Large intestine (tissue), 12 donors: ENCODE measurements at places on chromosomes 6 and 20.

DNA sequence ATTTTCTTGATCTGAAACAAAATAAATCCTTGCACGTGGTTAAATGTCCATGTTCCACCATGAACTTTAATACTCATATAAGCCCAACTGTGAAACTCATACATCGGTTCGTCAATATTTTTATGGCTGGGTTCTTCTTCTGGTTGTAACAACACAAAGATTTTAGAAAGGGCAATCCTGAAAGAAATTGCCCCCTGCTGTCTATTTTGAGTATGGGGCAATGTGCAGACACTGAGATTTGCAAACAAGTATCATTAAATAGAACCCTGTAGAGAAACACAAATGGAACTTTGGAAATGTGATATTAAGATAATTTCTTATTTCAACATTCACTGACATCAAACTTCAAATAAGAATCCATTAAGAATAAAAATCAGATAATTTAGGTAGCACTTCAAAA lies 80.2 kb upstream of the PHACTR1 start:
- no peaks in the 10 kb centered on the region for H3K4me1 ChIP-seq
- no peaks in the 10 kb centered on the region for H3K36me3 ChIP-seq
- H3K27me3 ChIP-seq = peaks cover 3% of the 10 kb centered on the region
- H3K4me3 ChIP-seq = no peak overlapping the region

DNA sequence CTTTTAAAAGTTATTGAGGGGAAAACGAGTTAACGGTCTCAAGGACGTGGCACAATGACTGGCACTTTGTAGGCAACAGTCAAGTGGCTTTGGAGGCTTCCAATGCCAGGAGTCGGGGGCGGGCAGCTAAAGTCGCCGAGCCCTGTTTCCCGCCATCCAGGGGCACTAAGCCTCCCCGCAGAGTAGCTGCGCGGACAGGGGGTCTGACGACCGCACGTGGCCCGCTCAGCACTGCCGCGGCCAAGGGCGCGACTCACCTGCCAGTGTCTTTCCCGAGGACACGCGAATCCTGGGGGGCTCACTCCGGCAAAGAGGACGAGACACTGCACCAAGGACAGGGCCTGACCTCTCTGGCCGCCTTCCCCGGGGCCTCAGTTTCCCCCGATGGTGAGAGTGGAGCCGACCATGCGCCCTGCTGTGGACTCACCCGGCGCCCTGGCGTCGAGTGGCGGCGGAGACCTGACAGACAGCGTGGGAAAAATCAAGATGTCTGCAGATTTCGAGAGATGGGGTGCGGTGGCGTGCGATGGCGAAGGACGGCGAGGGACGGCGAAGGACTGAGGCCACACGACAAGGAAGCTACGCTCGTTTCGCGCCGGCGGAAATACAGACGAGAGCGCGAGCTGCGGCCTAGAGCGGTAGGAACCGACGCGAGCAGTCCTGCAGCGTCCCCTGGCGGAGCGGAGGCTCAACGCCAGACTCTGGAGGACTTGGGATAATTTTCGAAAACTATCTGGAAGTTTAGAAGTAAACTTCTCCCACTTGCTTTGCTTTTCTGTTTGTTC lies at the start of gene SNHG17:
Gene SNHG17 (minus strand): TSS at position 559 of the 785 bp plus-strand sequence.
- peaks cover 3% of the 10 kb centered on the region for H3K4me1 ChIP-seq
- H3K36me3 ChIP-seq = peaks cover 38% of the 10 kb centered on the region
- H3K27me3 ChIP-seq = no peaks in the 10 kb centered on the region
- H3K27ac ChIP-seq = peak within 1 kb of the TSS; percentile 75

GRCh38 chr6:85275338-85275985 lies 174.4 kb upstream of the NT5E start:
- H3K27me3 ChIP-seq = no peaks in the 10 kb centered on the region
- DNase-seq = no peak
- no peak overlapping the region for H3K4me3 ChIP-seq
- H3K27ac ChIP-seq = no peak overlapping the region
- no peaks in the 10 kb centered on the region for H3K36me3 ChIP-seq

DNA sequence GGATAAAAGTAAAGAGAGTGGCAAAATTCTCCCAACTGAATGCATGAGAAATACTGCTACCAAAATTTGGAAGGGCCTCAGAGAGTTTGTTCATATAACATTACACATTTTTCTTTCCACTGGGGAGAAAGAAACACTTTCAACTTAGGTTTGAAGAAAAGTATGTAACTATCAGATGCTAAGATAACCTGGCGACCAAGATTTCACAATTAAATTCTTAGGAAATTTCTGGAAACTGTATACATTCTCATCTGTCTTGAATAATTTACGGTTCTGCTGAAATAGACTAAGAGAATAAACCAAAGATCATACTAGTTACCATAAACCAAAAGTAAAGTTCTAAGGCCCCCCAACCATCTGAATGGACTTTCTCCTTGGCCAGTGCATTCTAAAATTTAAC lies 413.0 kb upstream of the RUNX2 start:
- H3K4me3 ChIP-seq = no peak overlapping the region
- H3K36me3 ChIP-seq = no peaks in the 10 kb centered on the region
- H3K27ac ChIP-seq = no peak overlapping the region
- H3K27me3 ChIP-seq = no peaks in the 10 kb centered on the region
- H3K4me1 ChIP-seq = no peaks in the 10 kb centered on the region

- no peak overlapping the region for H3K4me3 ChIP-seq
- no peak for DNase-seq
- no peak overlapping the region for H3K27ac ChIP-seq
- peaks cover 27% of the 10 kb centered on the region for H3K27me3 ChIP-seq
- no peaks in the 10 kb centered on the region for H3K4me1 ChIP-seq
These were observed 72.6 kb upstream of the DUSP22 start for GRCh38 chr6:219641-220198.

DNA sequence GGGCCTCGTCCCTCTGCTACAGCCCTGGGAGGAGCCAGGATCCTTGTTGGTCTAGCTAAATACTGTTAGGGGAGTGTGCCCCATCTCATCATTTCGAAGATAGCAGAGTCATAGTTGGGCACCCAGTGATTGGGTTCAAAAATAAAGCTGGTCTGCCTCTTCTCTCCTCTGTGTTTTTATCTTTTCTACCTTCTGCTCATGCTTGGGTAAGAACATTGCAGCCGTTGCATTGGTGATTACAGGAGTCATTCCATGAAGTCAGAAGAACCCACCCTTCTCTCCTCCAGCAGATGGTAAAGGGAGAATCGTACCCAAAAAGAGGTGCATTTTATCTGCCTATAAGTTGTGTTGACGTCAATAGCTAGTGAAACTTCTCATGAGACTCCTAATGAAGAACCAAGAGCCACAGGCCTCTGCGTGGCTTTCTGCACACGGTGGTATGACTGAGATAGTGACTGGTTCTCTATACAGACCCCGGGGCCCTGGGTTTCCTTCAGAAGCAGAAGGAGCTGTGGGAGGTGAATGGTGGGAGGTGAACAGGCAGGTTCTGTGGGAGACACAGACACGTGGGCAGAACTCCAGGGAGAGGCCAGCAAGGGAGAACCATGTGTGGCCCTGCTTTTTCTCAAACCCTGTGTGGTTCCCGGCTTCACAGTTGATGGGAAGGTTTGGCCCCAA lies 5.7 kb upstream of the FAM209A start:
- H3K36me3 ChIP-seq = peaks cover 48% of the 10 kb centered on the region
- no peaks in the 10 kb centered on the region for H3K27me3 ChIP-seq
- DNase-seq = no peak
- H3K4me1 ChIP-seq = no peaks in the 10 kb centered on the region
- H3K4me3 ChIP-seq = no peak overlapping the region
- no peak overlapping the region for H3K27ac ChIP-seq

DNA sequence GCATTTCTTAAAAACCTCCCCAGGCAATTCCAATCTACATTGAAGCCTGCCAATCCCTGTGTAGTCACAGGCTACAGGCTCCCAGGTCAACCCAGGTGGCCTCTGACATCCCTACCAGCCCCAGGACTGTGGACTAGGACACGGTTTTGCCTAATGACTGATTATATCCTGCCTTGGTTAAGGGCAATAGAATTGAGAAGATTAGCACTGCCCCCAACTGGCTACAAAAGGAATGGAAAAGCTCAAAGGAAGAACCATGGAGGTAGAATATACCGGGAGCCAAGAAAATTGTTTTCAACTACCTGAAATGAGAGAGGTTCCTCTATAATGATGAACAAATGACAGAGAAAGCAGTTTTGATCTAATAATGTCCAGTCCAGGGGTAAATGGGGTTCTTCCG lies 421.1 kb upstream of the AGPAT4 start:
- DNase-seq = no peak
- no peaks in the 10 kb centered on the region for H3K4me1 ChIP-seq
- H3K27me3 ChIP-seq = no peaks in the 10 kb centered on the region

GRCh38 chr6:5208471-5208971 lies 52.2 kb downstream of the LYRM4 start:
- H3K4me3 ChIP-seq = no peak overlapping the region
- peaks cover 9% of the 10 kb centered on the region for H3K36me3 ChIP-seq
- no peak overlapping the region for H3K27ac ChIP-seq
- peaks cover 19% of the 10 kb centered on the region for H3K4me1 ChIP-seq
- no peaks in the 10 kb centered on the region for H3K27me3 ChIP-seq
- DNase-seq = no peak

- H3K4me3 ChIP-seq = no peak overlapping the region
- H3K4me1 ChIP-seq = no peaks in the 10 kb centered on the region
- DNase-seq = no peak
These were observed 332.6 kb upstream of the TBX18 start for GRCh38 chr6:85096976-85097375.

DNA sequence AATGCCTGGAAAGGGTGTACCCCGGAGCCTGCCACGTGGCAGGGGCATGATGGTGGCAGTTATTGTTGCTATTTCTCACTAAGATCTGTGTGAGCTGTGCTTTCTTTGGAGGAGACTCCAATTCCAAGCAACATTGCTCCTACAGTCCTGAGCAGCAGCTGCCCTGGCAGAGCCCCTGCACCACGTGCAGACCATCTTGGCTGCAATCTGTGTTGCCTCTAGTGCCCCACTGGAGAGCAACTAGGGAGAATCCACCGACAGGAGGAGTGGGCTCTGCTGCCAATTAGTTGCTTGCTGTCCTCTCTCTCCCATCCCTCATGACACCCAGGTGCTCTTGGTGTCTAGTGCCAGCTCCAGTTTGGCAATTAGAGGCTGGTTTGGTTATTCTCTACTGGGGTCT lies 116.0 kb downstream of the PXDC1 start:
- H3K4me1 ChIP-seq = no peaks in the 10 kb centered on the region
- no peaks in the 10 kb centered on the region for H3K27me3 ChIP-seq
- no peak overlapping the region for H3K27ac ChIP-seq
- DNase-seq = no peak
- H3K36me3 ChIP-seq = no peaks in the 10 kb centered on the region
- no peak overlapping the region for H3K4me3 ChIP-seq

DNA sequence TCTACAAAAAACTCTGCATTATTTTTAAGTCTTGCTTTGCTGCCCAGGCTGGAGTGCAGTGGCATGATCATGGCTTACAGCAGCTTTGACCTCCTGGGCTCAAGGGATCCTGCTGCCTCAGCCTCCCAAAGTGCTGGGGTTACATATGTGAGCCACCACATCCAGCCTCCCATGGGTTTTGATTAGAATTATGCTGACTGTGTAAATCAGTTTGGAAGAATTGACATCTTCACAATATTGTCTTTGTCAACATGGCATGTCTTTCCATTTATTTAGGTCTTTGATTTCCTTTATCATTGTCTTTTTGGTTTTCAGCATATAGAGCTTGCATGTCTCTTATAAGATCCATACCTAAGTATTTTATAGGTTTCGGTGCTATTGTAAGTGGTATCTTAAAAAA lies 13.2 kb upstream of the APCDD1L start:
- H3K4me3 ChIP-seq = no peak overlapping the region
- DNase-seq = no peak
- H3K27ac ChIP-seq = no peak overlapping the region

- no peak overlapping the region for H3K4me3 ChIP-seq
- H3K27me3 ChIP-seq = no peaks in the 10 kb centered on the region
- DNase-seq = no peak
- H3K27ac ChIP-seq = peak overlapping the region; percentile 90
These were observed 111.4 kb upstream of the ARMC2 start for GRCh38 chr6:108736832-108737231.

DNA sequence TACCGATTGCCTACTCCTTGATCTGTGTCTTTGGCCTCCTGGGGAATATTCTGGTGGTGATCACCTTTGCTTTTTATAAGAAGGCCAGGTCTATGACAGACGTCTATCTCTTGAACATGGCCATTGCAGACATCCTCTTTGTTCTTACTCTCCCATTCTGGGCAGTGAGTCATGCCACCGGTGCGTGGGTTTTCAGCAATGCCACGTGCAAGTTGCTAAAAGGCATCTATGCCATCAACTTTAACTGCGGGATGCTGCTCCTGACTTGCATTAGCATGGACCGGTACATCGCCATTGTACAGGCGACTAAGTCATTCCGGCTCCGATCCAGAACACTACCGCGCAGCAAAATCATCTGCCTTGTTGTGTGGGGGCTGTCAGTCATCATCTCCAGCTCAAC lies 13.5 kb downstream of the CCR6 start:
- H3K4me1 ChIP-seq = peaks cover 10% of the 10 kb centered on the region
- no peak overlapping the region for H3K27ac ChIP-seq
- H3K4me3 ChIP-seq = no peak overlapping the region
- H3K36me3 ChIP-seq = peaks cover 9% of the 10 kb centered on the region
- DNase-seq = no peak
- no peaks in the 10 kb centered on the region for H3K27me3 ChIP-seq

- no peak overlapping the region for H3K27ac ChIP-seq
- DNase-seq = no peak
- no peak overlapping the region for H3K4me3 ChIP-seq
- H3K36me3 ChIP-seq = peaks cover 40% of the 10 kb centered on the region
- no peaks in the 10 kb centered on the region for H3K27me3 ChIP-seq
These were observed 140.6 kb upstream of the SLC22A16 start for GRCh38 chr6:110617057-110617456.

- H3K27ac ChIP-seq = no peak overlapping the region
- no peak for DNase-seq
- no peaks in the 10 kb centered on the region for H3K4me1 ChIP-seq
- no peaks in the 10 kb centered on the region for H3K36me3 ChIP-seq
These were observed 39.6 kb downstream of the PDSS2 start for GRCh38 chr6:107419733-107420132.

DNA sequence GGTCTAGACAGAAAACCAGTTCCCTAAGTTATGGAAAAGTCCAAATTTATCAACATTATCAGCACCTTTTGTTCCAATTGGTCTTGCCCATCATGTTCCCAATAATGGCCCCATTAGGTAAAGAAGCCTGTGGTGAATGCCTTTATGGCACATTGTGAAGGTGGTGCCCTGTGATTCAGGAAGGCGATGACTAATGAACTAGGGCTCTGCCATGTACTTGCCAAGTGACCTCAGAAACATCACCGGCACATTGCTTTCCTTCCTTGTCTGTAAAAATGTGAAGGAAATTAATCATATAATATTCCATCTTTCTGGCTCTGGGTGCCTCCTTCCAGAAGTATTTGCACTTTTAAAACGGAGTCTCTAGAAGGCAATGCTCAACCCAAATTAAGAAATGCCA lies 132.3 kb downstream of the UNC5CL start:
- H3K36me3 ChIP-seq = no peaks in the 10 kb centered on the region
- no peak overlapping the region for H3K27ac ChIP-seq
- no peaks in the 10 kb centered on the region for H3K4me1 ChIP-seq
